GM13977 (cell line): ENCODE measurements at places on chromosomes 7 and 10.

- DNase-seq = peak; percentile 69
Observed at GRCh38 chr7:156892081-156892800, 742 bp downstream of the LMBR1 start.

- no peak for DNase-seq
Observed at GRCh38 chr7:140719721-140720120, 23.2 kb downstream of the NDUFB2 start.

DNA sequence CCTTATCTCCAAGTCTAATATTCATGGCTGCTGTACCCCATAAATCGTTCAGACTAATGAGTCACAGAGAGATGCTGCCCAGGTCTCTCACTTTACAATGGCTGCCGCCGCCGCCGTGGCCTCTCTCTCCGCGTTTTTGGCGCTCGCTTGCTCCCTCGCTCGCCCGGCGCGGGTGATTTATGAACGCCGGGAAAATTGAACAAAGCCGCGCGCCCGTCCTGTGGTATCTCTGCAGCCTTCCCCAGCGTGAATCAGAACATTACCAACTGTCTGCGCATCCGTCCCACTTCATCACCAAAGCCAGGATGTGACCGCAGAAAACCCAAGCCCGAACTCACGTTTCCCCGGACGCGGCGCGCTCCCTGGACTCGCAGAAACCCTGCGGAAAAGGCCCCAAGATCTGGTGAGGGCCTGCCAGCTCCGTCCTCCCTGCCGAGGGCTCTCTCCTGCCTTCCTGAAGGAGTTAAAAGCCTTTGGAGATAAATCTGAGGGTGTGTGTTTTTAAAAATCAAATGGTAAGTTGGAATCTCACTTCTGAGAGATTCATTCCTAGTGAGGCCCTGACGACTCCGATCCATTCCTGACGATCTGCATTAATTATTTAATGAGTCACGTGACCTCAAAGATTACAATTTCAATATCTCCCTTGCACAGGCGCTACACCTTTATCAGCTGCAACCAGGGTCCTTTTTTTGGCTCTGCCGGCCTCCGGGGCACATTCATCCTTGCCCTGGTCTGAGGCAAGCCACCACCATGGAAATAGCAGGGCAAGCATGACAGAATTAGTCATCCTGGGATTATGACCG is 6.3 kb downstream of the HOXA4 start:
- no peak for DNase-seq

DNA sequence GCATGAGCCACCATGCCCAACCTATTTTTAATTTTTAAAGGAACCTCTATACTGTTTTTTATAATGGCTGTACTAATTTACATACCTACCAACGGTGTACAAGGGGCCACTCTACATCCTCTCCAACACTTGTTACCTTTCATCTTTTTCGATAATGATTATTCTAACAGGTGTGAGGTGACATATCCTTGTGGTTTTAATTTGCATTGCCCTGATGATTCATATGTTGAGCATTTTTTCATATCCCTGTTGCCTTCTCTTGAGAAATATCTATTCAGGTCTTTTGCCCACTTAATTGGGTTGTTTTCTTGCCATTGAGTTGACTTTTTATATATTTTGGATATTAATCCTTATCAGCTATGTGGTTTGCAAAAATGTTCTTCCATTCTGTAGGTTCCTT is 167.0 kb downstream of the CTTNBP2 start:
- no peak for DNase-seq

DNA sequence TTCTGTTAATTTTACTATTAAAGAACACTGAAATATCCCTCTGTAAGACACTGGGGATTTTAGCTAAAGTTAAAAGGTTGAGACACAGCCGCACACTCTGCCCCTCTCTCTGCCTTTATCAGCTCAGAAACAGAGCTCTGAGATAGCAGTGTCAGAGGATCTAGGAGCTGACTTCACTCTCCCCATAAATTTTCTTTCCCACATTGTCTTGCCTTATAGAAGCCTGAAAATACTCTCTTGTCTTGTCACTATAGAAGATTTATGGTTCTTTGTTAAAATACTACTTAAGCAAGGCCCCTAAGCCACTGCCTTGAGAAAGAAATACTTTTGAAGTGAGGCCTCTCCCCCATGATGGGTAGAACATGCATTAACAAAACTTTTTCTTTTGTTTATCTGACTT is 105.7 kb upstream of the C10orf90 start:
- no peak for DNase-seq

GRCh38 chr7:108234281-108234680 is 104.1 kb upstream of the LAMB4 start:
- DNase-seq = no peak

DNA sequence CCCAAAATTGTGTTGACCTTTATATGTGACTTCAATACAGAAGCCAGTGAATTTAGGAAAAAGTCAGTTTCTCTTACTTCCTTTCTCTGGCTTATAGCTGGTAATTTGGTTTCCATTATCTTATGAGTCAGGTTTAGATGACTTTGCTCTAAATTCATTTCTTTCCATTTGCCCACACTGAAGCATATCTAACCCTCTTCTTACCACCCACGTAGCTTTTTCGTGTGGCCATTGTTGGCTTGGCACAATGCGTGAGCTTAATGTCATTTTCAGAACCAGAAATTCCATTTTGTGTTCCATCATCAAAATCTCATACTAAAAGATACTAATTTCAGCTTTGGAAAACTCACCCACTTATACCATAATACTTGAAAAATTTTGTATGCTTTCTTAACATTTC is 271.2 kb downstream of the INHBA start:
- no peak for DNase-seq

- DNase-seq = no peak
Observed at GRCh38 chr7:33940503-33940902, 35.2 kb downstream of the BMPER start.

DNA sequence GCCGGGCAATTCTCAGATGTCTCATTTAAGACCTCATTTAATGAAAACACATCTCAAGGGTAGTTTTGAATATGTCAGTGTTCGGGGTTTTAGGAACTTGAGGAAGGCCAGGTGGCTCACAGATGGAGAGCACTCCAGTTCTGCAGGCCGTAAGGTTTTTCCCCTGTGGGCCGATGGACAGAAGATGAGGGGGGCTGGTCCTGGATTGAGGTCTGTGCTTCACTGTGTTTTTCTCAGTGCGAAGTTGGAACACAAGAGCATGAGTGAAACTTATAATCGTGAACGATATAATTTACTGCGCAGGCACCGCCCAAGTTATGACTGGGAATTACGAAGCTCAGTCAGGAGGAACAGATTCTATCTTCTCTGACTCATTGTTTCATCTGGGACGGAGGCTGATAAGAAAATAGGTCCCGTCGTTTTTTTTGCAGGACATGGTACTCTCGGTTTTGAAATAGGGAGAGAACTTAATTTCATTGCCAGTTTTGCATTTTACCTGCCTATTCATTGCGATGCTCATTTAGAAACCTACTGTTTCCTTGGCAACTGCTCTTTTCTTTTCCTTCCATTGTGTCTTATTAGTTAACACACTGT is 591.0 kb upstream of the PFKP start:
- DNase-seq = no peak

DNA sequence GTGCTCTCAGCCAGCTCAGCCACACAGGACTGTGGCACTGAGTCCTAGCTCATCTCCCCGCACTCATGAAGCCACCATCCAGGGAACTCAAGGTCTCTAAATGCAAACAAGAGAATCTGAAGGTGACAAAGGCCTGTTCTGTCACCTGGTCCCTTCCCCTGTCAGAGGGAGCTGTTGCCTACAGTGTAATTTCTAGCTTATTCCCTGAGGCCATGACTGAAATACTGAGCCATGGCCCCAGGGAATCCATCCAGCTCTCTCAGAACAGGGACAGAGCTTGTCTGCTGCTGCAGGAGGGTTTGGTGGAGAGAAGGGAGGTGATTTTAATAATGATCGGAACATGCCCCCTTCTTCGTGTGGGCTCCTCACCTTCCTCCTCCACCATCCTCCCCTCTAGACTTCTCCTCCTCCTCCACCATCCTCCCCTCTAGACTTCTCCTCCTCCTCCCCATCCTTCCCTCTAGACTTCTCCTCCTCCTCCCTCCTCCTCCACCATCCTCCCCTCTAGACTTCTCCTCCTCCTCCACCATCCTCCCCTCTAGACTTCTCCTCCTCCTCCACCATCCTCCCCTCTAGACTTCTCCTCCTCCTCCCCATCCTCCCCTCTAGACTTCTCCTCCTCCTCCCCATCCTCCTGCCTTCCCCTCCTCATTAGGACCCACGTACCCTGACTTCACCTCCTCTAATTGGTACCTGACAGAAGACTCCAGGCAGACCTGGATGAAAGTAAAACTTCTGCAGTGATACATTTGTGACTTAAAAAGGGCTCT is 338.0 kb upstream of the MKI67 start:
- no peak for DNase-seq

GRCh38 chr10:110207805-110208613 is 604 bp downstream of the MXI1 start:
- DNase-seq = peak; percentile 62

DNA sequence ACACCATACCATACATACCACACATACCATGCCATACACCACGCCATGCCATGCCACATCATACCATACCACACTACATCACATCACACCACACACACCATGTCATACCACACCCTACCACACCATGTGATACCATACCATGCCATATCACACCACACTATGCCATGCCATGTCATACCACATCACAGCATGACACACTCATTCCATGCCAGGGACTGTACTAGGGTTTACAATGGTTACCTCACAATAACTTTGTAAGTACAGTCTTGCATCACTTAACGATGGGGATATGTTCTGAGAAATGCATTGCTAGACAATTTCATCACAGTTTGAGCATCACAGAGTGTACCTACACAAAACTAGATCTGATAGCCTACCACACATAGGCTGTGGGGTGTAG is 14.5 kb downstream of the PYROXD2 start:
- DNase-seq = no peak

DNA sequence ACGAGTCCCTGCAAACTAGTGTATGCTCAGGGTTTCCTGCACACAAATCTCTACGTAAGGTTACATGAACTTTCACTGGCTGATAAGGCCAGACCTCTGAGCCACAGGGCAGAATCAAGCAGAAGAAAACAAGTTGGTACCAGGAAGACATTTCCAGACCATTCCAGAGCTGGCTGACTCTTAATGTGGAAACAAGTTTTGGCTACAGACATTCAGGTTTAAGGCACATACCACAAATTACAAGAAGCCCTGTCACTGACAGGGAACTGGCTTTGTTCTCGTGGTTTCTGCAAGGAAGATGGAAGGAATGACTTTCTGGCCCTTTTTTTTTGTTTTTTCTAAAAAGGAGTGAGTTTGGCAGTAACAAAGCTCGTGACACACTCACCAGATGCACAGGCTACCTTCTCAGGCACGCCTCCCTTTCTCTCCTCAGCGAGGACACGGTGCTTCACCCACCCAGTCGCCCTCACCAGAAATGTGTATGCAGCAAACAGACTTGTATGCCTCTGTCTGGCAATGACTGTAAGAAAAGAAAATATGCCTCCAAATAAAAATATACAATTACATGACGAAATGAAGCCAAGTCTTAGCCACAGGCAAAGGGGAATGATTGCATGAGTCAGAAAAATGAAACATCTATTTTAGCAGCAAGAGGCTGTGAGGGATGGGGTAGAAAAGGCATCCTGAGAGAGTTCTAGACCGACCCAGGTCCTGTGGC is 22.6 kb downstream of the PLAC9 start:
- DNase-seq = no peak

GRCh38 chr7:29196191-29196590 is 1.6 kb downstream of the CHN2 start:
- no peak for DNase-seq

GRCh38 chr10:120613180-120613579 is 156.2 kb downstream of the PLPP4 start:
- no peak for DNase-seq

- no peak for DNase-seq
Observed at GRCh38 chr7:143288836-143289235, 685 bp downstream of the CASP2 start.

GRCh38 chr10:84367256-84367655 is 38.9 kb downstream of the CCSER2 start:
- no peak for DNase-seq

DNA sequence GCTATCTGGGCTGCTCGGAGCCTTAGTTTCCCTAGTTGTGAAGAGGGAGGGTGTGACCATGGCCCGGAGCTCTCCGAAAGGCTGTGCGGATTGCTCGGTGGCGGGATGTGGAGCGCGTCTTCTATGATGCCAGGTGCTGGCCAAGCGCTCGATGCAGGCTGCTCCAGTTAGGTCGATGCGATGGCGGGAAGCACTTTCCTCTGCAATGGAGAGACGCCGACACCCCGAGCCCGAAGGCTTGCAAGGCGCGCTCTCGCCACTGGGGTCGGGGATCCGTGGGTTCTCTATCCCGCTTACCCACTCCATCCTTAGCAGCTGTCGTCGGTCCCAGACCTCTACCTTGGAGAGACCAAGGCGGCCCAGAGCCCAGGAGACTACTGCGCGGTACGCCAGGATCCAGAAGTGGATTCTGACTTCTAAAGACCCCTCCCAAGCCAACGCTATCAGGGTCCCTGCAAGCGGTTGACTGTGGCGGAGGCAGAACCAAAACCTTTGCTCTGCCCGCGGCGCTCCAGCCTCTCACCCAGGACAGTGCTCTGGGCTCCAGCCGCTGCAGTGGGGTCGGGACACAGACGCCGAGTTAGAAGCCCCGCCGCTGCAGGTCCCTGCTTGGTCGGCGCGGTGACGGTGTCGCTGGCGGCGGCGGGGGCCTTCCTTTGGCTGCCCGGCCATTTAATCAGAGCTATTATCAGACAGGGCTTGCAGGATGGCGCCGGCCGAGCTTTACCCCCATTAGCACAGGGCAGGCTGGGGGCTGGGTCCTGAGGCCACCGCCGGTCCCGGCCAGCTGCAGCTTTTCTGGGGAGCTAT is 7.8 kb upstream of the TBX20 start:
- DNase-seq = no peak

DNA sequence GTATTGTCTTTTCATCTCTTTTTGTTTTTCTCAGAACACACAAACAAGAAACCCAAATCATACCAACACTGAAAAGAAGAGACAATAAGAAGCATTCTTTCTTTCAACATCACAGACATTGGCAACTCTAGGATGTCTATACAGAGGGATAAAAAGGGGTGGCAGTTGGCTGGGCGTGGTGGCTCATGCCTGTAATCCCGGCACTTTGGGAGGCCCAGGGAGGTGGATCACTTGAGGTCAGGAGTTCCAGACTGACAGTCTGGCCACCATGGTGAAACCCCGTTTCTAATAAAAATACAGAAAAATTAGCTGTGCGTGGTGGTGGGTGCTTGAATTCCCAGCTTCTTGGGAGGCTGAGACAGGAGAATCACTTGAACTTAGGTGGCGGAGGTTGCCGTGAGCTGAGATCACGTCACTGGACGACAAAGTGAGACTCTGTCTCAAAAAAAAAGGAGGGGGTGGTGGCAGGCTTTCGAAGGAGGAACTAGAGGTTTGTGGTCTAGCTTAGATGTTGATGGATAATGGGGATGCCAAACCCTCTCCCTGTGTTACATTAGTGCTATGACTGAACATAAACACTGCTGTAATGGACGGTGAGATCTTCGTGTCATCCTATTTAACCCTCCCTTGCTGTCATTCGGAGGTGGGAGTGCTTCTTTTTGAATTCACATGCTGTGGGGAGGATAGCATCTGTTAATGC is 9.4 kb downstream of the CNNM2 start:
- no peak for DNase-seq

- DNase-seq = no peak
Observed at GRCh38 chr7:151085329-151085690, 965 bp upstream of the AGAP3 start.
